ENCODE measurements at places on chromosomes 4 and X.

DNA sequence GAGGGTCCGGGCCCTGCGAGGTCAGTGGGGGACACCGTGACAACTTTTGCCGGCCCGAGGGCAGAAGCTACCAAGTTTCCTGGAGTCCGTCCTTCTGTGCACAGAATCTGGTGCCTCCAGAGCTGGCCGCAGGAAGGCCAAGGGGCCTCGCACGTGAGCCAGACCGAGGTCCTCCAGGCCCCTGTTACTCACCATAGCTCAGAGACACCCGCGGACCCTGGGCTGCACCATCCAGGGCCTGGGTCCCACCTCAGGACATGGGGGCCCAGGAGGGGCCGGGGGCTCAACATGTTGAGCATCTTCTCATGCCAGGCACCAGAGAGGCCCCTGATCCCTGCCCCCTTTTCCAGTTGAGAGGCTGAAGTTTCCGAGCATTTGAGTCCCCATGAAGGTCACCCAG is 87.9 kb downstream of the HMX1 start:
- no peak for DNase-seq

DNA sequence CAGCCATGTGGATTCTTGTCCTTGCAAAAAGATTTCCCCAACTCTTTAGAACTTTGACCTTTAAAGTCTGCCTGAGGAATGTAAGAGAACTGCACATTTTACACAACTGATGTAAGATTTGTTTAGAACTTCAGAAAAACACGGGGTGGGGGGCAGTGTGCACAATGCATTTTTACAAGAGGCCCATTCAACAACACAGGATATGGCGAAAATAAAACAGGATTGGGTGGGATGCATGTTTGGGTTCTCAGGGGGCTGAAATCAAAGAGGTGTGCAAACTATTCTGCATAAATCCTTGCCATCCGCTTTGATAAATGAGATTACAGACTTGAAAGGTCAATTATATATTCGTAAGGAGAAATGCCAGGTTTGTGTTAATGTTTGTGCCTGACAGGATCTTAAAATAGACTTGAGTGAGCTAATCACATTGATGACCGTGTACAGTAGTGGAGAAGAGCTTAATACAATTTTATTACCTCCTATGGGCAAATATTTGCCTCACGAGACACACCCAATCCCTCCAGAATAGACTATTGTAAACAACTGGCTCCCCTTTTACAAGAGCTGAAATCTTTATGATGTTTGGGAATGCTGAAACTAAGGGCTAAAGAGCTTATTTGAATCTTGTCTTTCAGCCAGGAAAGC is 184.1 kb upstream of the LEF1 start:
- DNase-seq = no peak

- no peak for DNase-seq
These were observed 4.5 kb downstream of the DDX60L start for GRCh38 chr4:168475745-168476144.

DNA sequence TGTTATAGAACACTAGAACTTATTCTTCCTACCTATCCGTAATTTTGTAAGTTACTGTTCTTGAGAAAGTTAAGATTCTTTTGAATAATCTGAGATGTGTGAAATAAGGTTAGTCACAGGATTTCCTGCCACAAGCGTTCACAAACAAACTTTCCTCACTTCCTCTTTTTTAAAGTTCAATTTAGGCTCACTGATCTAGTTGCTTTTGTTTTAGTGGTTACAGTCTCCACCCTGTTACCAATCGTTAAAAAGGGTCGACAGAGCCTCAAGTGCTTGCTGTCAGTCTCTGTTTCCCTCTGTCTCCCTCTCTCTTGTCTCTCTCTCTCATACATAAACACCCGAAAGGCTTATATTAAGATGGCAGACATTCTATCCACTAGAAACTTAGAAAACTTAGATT is 35.9 kb upstream of the STK26 start:
- peak; percentile 7 for DNase-seq

GRCh38 chr4:19416146-19416545 is 835.6 kb upstream of the SLIT2 start:
- no peak for DNase-seq

- DNase-seq = no peak
These were observed 136.6 kb upstream of the FAM47B start for GRCh38 chrX:34805951-34806350.

GRCh38 chr4:186584912-186585311 is 29.5 kb upstream of the MTNR1A start:
- no peak for DNase-seq

DNA sequence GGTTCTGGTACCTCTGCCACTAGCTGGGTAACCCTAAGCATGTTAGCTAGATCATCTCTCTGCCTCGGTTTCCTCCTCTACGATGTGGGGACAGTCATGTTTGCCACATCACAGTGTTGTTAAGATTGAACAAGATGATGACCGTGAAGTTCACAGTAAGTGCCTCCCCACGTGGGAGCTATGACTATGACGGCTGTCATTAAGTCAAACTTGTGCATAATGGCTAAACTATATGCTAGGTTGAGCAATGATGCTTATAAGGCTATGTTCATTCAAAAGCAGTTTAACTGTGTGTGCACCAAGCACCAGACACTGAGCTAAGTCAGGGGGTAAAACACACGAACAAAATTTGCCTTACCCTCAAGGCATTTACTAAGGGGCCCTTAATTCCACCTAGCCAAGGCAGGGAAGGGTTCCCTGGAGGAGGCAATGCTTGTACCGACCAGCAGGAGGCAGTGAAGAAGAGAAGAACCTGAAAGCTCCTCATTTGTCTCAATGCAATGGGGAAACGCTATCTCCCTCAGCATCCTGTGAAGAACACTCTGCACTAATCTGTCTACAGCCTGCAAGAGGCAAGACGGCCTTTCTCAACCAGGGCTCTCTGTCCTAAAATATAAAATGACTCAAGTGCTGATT is 52.9 kb downstream of the MAP7D2 start:
- DNase-seq = peak; percentile 18

DNA sequence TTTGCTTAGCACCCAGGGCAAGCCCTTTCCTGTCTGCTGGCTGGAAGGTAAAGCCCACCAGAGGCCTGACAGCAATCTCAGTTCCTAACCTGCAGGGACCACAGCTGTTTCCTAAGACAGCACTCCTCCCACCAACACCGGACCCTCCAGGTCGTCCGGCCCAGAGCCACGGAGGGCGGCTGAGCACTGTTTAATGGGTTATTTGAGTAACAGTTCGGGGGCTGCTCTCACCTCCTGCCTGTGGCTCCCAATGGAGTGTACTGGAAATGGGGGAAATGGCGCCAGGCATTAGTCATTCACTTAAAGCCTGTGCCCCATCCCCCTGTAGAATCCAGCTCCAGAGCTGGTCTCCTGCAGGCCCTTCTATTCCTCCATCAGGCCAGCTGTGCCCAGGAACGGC is 81.6 kb upstream of the ADRA2C start:
- no peak for DNase-seq

- no peak for DNase-seq
These were observed 211.9 kb upstream of the PRPS2 start for GRCh38 chrX:12579311-12579710.

DNA sequence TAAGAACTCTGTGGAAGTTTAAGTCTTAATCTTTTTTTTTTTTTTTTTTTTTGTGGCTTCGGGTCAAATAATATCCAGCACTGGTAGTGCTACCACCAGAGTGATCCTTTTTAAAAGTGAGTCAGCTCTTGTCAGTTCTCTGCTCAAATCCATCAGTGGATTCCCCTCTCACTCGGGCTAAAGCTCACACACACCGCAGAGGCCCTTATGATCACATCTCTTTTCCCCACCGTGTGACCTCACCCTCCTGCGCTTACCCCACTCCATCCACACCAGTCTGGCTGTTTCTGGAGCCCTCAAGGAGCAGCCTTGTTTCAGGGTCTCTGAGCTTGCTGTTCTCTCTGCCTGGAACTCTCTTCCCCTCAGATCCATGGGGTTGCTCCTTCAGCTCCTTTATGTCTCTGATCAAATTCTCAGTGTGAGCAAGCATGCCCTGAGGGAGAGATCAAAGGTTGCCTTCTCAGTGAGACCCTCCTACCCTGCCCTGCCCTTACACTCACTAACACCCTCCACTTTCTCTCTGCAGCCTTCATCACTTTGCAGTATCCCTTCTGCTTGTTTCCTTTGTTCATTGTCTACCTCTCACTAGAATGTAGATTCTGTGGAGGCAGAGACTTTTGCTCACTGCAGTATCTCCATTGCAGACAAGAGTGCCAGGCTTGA is 19.8 kb upstream of the BEND4 start:
- no peak for DNase-seq

DNA sequence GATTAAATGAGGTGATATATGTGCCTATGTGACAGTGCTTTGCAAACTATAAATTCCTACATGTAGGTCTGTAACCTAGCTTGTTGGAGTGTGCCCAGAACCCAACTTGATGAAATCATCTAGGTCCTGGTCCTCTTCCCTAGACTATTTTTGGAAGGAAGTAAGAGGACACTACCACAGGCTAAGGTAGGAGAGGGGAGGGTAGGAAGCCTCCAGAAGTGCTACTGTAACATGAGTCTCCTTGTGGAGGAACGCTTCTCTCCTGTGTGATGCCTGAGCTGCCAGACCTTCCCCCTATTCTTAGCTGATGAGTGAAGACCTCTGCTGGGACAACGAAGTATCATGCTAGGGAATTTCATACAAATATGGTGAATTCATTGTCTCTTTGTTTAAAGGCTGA is 41.8 kb upstream of the IL21 start:
- DNase-seq = no peak

GRCh38 chr4:67459164-67459563 is 86.1 kb downstream of the CENPC start:
- no peak for DNase-seq

GRCh38 chr4:25096981-25097443 is 63.2 kb downstream of the SEPSECS start:
- no peak for DNase-seq

DNA sequence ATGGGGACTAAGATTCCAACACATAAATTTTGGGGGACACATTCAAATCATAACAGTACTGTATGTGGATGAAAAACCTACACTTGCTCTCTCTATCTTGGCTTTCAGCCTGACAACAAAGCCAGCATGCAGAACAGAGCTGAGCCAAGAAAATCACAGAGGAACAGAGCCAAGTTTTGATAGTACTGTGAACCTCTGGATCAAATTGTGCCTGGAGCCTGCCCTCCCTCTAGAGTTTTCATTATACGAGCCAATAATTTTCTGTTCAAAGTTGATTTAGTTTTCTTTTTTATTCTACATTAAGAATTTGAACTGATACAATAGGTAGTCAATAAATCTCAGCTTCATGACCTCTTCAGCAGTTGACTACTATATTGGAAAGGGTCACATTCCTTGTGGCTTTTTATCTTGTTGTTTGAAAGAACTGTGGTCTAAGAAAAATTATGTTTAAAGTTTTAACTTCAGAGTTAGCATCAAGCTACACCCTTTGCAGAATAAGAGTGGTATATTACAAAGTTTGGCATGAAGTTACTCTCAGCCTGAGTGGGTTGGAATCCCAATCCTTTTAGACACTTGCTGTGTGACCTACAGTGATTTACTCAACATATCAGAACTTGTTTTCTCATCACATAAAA is 31.1 kb downstream of the GRID2 start:
- DNase-seq = no peak

Measured in germinal center (tissue), 1 donor.